Brain (organoid and tissue), 16 donors: ENCODE measurements at places on chromosomes 4 and X. TPM values are rescaled to one million over a fixed set of nuclear protein-coding genes. Genes with fewer than 3 reads are reported as not detected.

The GLRB gene
- polyA plus RNA-seq: 7.2 TPM

The XPNPEP2 gene
- polyA plus RNA-seq: not detected

The MAGEB2 gene
- not detected for polyA plus RNA-seq

The PFKFB1 gene
- polyA plus RNA-seq: 0.34 TPM

The ALG13 gene
- polyA plus RNA-seq: 16.8 TPM

The HGFAC gene
- 0.88 TPM for polyA plus RNA-seq

The RAB41 gene
- not detected for polyA plus RNA-seq

The SRPK3 gene
- 15.6 TPM for polyA plus RNA-seq

The CT45A5 gene
- not detected for polyA plus RNA-seq

The ZNF630 gene
- 2.1 TPM for polyA plus RNA-seq

The TNMD gene
- not detected for polyA plus RNA-seq

The CLCN3 gene
- polyA plus RNA-seq: 18.6 TPM

The POU4F2 gene
- not detected for polyA plus RNA-seq

The MXRA5 gene
- polyA plus RNA-seq: 1.5 TPM

The ERAS gene
- 0.75 TPM for polyA plus RNA-seq

The MSX1 gene
- polyA plus RNA-seq: 4.8 TPM

The SOWAHB gene
- polyA plus RNA-seq: 0.29 TPM

The THAP6 gene
- 1.9 TPM for polyA plus RNA-seq

The P2RY10 gene
- not detected for polyA plus RNA-seq

The NCBP2L gene
- polyA plus RNA-seq: not detected

The CDX4 gene
- polyA plus RNA-seq: not detected

The MAGEA11 gene
- not detected for polyA plus RNA-seq

The GLUD2 gene
- 0.34 TPM for polyA plus RNA-seq

The DMRTC1 gene
- polyA plus RNA-seq: 0.83 TPM

The ARHGEF6 gene
- polyA plus RNA-seq: 6.8 TPM

The BMX gene
- polyA plus RNA-seq: 0.29 TPM
